ENCODE measurements at places on chromosomes 13 and 19.

DNA sequence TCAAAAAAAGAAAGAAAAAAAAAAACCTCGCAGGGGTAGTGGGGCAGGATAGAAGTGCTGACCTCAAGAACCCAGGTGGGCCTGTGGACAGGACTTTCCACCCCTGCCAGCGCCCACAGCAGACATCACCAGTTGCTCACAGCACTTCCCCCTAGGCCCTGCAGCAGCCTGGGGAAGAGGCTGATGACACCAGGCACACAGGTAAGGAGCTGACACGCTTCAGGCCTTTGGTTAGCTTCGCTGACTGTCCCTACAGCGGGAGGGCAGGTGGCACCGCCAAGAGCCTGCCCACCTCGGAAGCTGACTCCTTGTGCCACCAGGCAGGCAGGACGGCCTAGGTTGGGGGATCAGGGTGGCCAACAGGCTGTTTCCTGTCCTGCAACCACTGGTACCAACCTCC lies 8.9 kb downstream of the LONP1 start:
- DNase-seq = no peak

GRCh38 chr19:37413313-37414084 lies 42.6 kb downstream of the ZNF527 start:
- DNase-seq = no peak

DNA sequence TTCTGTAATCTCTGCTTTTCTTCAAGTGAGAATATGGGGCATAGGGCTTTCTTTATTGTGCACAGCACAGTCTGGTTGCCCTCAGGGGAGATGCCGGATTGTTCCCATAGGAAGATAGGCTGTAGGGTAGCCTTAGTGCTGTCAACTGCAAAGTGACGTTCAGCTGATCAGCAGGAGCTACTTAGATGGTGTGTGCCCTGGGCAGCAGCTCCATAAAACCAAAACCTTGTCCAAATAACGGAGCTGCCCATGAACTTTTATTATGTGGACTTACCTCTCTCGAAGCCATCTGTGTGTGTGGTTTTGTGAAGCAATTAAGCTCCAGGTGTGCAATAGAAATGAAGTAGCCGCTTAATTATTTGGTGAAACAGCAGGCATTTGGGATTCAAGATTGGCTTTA lies 120.0 kb upstream of the RNF113B start:
- no peak for DNase-seq

DNA sequence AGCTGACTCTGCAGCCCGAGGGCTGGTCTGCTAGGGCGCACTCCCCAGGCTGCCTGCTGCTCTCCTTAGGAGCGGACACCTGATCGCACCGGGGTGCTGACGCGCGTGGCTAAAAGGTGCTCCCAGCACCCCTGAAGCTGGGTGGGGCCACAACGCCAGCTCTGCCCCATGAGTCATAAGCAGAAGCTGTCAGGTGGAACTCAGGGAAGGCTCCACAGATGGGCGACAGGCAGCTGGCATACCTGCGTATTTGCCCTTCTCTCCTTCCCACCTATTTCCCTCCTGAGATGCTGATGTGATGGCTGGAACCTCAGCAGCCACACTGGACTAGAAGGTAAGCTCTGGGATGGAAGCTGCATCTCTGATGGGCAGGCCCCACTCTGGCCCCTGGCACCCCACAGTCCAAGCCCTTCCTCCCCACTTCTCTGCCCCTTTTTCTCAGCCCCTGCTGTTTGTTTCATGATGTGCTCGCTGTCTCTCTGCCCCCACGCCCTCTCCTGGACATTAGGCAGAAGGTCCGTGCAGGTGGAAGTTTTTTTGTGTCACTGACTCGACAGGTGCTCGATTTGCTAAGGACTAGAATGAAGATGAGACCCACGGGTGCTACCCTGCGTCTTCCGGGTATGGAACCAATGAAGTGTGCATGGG lies 30.3 kb upstream of the CACTIN start:
- DNase-seq = no peak

- peak; percentile 23 for DNase-seq
Measured at GRCh38 chr19:56566904-56567273, 379 bp upstream of the ZNF470 start.

DNA sequence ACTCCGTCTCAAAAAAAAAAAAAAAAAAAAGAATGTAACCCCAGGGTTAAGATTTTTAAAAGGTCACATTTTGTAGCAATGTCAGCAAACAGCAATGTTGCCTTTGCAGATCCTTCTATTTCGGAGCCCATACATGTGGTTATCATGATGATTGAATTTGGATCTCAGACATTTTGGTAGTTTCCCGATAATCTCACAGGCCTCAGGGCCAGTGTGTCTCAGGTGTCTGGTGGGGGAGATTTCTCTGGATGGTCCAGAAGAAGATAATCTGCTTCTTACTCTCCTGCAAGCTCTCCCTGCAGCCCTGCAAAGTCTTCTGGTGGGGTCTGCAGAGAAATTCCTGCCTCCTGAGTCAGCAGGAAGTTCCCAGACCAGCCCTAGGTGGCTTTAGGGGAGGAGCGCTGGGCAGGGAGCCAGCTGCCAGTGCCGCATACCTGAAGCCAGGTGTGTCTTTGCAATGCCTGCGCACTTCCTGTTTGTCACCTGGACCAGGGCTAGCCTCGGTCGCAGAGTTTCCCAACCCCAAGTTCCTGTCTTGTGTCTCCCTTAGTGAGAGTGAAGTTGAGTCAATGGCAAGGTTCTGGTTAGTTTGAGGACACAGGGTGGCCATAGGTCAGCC lies 1.4 kb downstream of the SH2D3A start:
- peak; percentile 53 for DNase-seq

GRCh38 chr19:925087-925525 lies 729 bp upstream of the ARID3A start:
- DNase-seq = no peak

DNA sequence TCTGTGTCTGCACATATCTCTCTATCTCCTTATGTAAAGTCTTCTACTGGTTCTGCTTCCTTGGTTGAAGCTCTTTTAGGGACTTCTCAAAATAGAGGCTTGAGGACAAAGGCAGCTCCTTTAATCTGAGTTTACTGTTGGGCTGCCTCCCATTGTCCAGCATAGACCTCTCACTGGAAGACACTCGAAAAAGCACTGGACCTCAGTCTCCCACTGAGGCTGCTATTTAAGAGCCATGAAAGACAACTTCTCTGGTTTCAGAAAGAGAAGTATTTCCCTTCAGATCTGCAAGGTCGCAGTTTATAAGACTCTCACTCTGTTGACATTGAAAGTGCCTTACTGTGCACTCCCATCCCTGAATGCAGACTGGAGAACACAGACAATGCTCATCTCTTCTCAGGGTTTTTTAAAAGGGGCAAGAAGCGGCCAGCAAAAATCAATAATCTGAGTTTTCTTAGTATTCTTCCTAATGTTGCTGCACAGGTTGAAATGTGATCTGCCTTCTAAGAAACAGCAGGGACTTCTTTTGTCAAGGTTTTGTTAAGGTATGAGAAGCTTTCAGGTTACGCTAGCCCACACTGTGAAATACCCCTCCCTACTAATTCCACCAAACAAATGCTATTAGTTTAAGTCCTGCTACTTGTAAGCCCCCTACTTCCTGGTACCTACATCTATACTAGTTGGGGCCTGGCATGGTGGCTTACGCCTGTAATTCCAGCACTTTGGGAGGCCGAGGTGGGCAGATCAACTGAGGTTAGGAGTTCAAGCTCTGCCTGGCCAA lies 450.0 kb upstream of the SLC10A2 start:
- no peak for DNase-seq

DNA sequence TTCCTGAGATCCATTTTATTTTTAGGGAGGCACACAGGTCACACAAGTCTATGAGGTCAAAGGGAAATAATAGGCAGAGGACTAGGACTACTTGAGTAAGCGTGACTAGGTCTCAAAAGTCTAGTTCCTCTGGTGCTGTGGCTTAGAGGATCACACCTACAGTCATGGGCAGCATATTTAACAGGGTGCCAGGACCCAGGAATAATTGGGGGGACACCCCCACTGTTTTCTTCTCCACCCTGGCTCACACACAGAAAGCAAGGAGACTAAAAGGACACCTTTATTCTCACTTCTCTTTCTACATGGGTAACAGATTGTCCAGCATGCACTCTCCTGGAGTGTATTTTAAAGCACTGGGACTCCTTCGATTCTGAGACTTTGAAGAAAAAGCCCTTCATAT lies 26.2 kb downstream of the OXGR1 start:
- DNase-seq = no peak

Measured in CD4-positive, alpha-beta T cell treated with Interleukin-21 for 1 hour (primary cell).